Non-pigmented ciliary epithelial cell (primary cell): ENCODE measurements at places on chromosomes 5 and 9.

GRCh38 chr5:179980767-179981166, 73.1 kb upstream of the TBC1D9B start:
- DNase-seq, result no peak

- no peak for DNase-seq
These were observed 74.3 kb downstream of the GPR21 start for GRCh38 chr9:123107639-123108285.

DNA sequence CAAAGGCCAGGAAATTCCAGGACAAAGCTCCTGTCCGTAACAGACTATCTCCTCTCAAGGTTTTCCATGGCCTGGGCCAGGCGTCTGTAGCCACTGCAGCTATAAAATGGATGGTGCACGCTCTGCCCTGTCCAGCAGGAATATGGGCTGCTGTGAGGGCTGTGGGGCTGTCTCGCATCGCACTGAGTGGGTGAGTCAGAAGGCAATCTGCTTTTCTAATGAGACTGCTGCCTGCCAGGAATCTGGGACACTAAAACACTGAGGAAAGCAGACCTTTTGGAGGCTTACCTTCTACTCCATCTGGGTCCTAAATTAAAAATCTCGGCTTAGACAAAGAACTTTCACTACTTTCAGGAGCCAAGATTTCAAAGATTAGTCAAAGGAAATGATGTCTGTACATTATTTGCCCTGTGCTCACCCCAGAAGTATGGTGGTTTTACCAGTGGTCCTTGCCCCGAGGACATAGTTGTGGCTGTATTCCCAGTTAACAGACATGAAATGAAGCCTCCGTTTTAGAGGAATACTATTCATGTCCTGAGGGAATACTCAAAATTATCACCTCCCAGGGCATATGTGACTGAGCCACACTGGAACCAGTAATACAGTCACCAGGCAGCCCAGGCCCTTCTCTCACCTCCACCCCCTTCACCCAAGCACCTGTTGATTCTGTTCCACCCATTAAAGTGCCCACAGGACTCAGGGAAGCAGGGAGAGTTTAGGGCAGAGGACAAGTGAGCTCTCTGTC, 56.4 kb downstream of the PFDN1 start:
- peak; percentile 43 for DNase-seq

GRCh38 chr5:142872217-142872616, 102.0 kb downstream of the ARHGAP26 start:
- no peak for DNase-seq

- no peak for DNase-seq
These were observed 994 bp downstream of the POLE3 start for GRCh38 chr9:113409481-113409880.

DNA sequence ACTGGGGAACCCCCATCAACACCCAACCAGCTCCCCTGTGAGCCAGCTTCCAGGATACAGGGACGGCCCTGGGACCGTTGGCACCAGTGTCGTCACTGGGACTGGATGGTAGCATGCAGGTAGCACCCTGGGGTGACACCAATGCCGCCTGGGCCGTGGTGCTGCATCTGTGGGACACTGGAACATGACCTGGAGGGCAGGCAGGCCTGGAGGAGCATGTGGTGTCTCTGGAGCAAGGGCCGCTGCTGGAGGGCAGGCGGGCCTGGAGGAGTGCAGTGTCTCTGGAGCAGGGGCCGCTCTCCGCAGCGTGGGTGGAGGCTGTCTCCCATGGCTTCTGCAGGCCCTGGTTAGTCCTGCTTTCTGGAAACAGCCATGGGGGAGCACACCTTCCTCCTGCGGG, 13.1 kb downstream of the LPCAT1 start:
- DNase-seq, result no peak
